ENCODE measurements at places on chromosomes 1 and 21. TPM values are rescaled to one million over a fixed set of nuclear protein-coding genes. Genes with fewer than 3 reads are reported as not detected.

GRCh38 chr1:8439015-8439702, 121.2 kb downstream of the SLC45A1 start:
- DNase-seq, result no peak

GRCh38 chr1:60052601-60053000, 21.0 kb downstream of the C1orf87 start:
- DNase-seq, result no peak

GRCh38 chr1:8560035-8560434, 242.1 kb downstream of the SLC45A1 start:
- no peak for DNase-seq

DNA sequence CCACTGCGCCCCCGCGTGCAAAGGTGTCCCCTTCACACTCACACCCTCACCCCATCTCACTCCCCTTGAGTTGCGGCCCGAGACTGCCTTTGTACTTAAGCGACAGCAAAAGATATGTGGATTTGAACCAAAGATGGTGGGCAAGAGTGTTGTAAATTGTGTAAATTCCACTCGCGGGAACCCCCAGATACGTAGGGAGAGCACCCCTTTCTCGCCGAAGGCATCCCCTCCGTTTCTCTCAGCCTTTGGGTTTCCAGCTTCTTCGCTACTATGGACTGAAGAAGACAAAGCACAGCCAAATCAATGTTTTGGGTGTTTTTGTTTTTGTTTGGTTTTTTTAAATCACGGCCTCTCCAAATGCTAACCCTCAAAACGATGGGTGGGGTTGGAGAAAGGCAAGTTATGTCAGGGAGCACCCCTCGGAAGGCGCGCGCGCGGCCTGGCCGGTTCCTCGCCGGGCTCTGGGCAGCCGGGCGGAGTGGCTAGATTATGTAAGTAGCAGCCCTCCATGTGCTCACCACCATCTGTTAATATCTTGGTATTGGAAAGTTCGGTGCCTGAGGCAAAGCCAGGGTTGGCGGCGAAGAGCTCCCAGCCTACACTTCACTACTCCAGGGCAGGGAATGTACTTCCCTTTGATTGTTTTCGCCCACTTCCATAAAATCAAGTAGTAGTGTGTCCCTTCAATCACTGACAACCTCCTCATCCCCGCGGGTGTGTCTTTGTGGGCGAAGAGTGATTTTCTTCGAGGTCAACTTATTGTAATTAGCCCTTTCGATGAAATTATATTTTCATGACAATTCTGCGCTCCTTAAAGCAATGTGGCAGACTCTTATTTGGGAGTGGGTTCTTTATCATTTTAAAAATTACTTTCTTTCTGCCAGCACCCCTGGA, 4.0 kb upstream of the PROX1 start:
- no peak for DNase-seq

DNA sequence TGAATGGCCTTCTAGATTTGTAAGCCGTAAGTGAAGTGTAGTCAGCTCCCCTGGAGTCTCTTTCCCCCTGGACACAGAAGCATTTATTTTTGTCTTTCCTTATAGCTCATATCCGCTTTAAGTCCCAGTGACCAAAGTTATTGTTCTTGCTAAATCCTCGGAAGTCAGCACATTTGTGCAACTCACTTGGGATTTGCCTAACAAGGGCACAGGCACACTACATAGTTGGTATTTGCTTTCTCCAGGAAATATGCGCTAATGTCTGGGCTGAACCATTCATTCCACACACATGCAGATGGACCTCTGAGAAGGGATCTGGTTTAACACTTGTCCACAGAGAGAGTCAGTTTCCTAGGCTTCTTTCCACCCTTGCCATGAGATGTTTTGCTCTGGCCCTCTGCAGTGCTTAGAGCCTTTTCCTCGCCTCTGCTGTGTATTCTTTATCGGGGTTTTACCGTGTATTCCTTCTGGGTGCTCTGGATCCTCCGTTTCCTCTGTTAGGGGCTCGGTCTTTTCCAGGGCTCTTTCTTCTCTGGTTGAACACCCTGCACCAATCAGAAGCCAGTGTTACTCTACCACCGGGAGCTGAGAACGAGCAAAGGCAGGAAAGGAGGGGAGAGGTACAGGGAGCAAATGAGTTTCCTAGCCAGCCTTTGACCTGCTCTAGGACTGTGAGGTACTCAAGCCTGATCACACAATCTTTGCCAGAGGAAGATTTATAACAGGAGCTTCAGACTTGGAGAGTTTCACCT, 72.4 kb downstream of the ABCA4 start:
- DNase-seq, result no peak

DNA sequence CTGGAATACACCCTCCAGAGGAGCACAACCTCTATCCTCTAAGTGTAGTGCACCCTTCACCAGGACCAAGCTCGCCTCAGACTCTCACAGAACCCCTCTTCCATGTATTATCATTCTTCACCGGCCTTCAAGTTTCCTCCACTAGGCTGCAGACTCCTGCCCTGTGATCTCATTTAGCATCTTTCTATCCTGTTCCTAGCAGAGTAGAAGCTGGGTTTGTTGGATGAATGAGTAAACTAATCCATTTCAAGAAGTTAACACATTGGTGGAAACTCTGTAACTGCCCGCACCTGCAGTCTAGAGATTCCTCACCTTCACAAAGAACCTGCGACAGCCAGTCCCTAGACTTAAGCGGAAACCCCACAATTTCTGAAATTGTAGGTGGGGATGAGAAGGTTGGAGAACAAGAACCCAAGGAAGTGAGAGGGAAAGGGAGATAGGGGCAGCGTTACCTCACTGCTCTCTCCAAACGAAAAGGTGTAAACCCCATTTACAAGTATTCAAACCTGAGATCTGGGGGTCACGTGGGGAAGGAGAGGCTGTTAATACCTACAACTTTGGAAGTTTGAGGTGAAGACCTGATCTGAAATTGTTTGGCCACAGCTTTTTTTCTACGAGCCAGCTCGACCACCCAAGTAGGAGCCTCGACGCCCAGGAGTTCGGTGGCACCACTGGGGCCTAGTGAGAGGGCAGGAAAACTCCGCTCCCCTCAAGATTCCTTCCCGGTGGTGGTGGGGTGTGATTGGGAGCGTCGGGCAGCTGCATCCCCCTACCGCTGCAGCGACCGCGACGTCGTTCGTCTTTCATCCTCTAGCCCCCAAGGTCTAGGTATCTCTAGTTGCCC, 1.2 kb downstream of the PTPN14 start:
- DNase-seq, result no peak

- DNase-seq, result no peak
These were observed 9.0 kb downstream of the TRIM67 start for GRCh38 chr1:231170875-231171274.

DNA sequence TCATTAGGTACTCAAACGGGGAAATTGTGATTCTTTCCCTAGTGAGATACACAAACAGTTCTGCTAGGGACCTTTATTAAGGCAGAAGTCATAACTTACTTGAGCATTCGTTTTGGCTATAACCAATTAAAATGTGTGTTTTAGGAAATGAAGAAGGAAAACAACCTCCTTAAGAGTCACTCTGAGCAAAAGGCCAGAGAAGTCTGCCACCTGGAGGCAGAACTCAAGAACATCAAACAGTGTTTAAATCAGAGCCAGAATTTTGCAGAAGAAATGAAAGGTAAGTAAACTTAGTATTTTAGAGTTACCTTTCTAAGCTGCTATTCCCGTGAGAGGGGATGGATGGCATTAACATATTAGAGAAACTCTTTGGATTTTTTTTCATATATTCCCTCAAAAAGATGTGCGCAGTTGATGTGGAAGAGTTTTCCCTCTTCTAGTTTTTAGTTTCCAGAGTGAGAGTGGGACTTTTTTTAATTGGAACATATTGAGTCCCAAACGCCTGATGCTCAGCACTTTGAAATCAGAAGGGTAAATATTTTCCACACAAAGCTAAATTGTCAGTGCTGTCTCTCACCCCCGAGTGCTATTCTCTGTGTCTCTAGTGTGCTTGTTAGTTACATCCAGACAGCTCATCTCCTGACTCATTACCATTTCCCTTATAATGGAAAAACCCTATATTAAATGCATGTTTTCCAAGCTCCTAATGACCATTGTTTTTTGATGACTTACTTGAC, 34.9 kb downstream of the CENPF start:
- no peak for DNase-seq

GRCh38 chr1:39499668-39500067, 8.2 kb downstream of the BMP8A start:
- no peak for DNase-seq

- DNase-seq, result no peak
These were observed 13.2 kb downstream of the ODF2L start for GRCh38 chr1:86382878-86383277.

GRCh38 chr1:101310506-101310905, 73.7 kb downstream of the S1PR1 start:
- no peak for DNase-seq

DNA sequence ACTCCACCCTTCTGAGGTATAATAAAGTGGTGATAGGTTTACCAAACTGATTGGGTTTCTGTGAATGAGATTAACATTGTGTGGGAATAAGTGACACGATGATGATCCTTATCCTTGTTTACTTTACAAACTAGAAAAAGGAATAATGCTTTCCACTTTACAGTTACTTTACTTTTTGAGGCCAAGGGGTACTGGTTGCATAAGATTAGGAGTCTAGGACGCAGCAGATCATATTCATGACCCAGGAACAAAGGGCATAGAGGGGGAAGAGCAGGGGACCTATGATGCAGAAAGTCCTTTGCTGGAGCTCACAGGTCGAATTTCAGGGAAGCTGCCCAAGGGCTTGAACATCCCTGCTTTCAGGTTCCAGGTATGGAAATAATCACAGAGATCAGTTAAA, 20.4 kb downstream of the FGGY start:
- DNase-seq, result no peak

GRCh38 chr21:40809673-40810197, 37.2 kb downstream of the DSCAM start:
- no peak for DNase-seq

- no peak for DNase-seq
These were observed 107.3 kb upstream of the ST6GALNAC5 start for GRCh38 chr1:76759950-76760349.

- DNase-seq, result no peak
These were observed 75.5 kb upstream of the LRRC53 start for GRCh38 chr1:74587888-74588287.

The TXLNA gene
- polyA plus RNA-seq, result 33.0 TPM

The LRRC53 gene
- polyA plus RNA-seq, result not detected

The RXFP4 gene
- polyA plus RNA-seq, result 0.18 TPM
